T-helper 17 cell (primary cell): ENCODE measurements at places on chromosomes 2 and 18. TPM values are rescaled to one million over a fixed set of nuclear protein-coding genes. Genes with fewer than 3 reads are reported as not detected.

CROCC2 gene
- not detected for total RNA-seq

DNA sequence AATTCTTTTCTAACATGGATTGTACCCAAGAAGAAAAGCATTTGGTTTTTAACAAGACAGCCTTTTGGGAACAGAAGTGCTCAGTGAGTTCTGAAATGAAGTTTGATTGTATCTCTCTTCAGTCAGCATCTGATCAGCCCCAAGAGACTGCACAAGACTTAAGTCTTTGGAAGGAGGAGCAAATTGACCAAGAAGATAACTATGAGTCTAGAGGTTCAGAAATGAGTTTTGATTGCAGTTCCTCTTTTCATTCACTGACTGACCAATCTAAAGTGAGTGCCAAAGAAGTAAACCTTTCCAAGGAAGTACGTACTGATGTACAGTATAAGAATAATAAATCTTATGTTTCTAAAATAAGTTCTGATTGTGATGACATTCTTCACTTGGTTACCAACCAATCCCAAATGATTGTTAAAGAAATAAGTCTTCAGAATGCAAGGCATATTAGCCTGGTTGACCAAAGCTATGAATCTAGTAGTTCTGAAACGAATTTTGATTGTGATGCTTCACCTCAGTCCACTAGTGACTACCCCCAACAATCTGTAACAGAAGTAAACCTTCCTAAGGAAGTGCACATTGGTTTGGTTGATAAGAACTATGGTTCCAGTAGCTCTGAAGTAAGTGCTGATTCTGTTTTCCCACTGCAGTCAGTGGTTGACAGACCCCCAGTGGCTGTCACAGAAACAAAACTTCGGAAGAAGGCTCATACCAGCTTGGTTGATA is 31.2 kb downstream of the ZDBF2 start:
- no peak overlapping the region for H3K4me3 ChIP-seq
- no peak overlapping the region for H3K27ac ChIP-seq
- peaks cover 3% of the 10 kb centered on the region for H3K36me3 ChIP-seq
- no peaks in the 10 kb centered on the region for H3K4me1 ChIP-seq
- no peak for DNase-seq

- no peak for DNase-seq
- no peaks in the 10 kb centered on the region for H3K36me3 ChIP-seq
- H3K4me3 ChIP-seq = no peak overlapping the region
- no peaks in the 10 kb centered on the region for H3K27me3 ChIP-seq
- no peaks in the 10 kb centered on the region for H3K4me1 ChIP-seq
Observed at GRCh38 chr2:57448816-57449215, 597.8 kb upstream of the VRK2 start.

DNA sequence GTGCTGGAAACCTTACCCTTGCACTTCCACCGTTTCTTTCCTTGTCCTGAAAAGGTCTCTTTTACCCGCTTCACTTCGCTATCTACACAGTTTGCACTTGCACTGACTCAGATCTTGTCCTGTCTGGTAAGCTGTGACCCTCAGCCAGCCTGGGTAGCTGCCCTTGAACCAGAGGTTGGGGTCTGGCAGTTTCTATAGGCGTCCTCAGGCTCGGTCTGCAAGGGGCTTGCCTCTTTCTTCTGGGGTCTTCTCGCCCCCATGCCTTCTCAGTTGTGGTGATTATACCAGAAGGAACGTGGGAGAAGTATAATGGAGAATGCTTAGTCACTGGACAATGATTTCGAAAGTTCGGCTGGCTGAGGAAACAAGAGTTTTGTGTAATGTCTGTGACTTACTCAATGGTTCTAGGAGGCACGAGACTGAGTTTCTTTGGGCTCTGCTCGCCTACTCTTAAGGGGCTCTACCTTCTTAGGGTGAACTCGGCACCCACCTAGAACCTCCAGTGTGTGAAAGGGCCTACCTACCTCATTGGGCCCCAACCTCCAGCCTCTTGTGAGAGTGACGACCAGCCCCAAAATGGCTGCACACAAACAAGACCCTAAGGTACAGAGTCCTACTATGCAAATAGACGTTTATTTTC is 6.9 kb upstream of the STAT1 start:
- no peaks in the 10 kb centered on the region for H3K27me3 ChIP-seq
- DNase-seq = no peak
- peaks cover 13% of the 10 kb centered on the region for H3K4me1 ChIP-seq
- no peaks in the 10 kb centered on the region for H3K36me3 ChIP-seq
- no peak overlapping the region for H3K27ac ChIP-seq

DNA sequence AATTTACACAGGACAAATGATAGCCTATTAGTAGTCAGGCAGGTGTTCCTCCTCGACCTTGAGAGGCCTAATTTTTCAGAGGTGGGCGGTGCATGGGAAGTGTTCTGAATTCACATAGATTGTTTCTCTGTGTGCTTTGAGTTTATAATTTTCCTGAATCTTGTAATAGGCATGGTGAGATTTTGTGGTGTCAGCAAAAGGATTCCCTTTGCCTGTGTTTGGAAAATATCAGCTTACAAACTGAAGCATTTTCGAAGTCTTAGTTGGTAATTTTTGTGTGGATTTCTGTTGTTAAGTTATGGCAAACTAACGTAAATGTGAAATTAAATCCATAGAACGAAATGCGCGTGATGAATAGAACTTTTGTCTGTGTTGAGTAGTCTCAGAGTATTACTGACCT is 194.0 kb upstream of the RBMS1 start:
- no peak overlapping the region for H3K4me3 ChIP-seq
- peaks cover 12% of the 10 kb centered on the region for H3K27me3 ChIP-seq
- DNase-seq = no peak
- no peak overlapping the region for H3K27ac ChIP-seq
- no peaks in the 10 kb centered on the region for H3K4me1 ChIP-seq
- H3K36me3 ChIP-seq = peaks cover 2% of the 10 kb centered on the region
